CD4-positive, alpha-beta memory T cell (primary cell): ENCODE measurements at places on chromosomes 2 and 18.

- no peak for DNase-seq
Observed at GRCh38 chr18:59561612-59562011, 135.6 kb downstream of the CCBE1 start.

DNA sequence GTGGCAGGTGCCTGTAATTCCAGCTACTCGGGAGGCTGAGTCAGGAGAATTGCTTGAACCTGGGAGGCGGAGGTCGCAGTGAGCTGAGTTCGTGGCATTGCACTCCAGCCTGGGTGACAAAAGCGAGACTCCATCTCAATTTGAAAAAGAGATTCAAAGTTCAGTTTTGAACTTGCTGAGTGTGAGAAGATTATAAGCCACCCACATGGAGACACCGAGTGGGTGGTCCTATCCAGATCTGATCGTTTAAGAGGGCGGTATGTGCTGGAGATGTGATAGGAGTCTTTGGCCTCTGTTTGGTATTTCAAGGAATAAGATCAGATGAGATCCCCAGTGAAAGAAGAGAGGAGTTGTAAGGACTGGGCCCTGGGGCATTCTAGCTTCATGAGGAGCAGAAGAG, 25.6 kb downstream of the RNF144A start:
- no peak for DNase-seq

GRCh38 chr2:201642086-201642578, 1.2 kb downstream of the TMEM237 start:
- no peak for DNase-seq

GRCh38 chr2:207200136-207200535, 34.4 kb upstream of the KLF7 start:
- no peak for DNase-seq

GRCh38 chr2:71181316-71181715, 45.6 kb downstream of the PAIP2B start:
- DNase-seq: no peak

GRCh38 chr2:6806604-6807003, 59.1 kb downstream of the CMPK2 start:
- DNase-seq: no peak

DNA sequence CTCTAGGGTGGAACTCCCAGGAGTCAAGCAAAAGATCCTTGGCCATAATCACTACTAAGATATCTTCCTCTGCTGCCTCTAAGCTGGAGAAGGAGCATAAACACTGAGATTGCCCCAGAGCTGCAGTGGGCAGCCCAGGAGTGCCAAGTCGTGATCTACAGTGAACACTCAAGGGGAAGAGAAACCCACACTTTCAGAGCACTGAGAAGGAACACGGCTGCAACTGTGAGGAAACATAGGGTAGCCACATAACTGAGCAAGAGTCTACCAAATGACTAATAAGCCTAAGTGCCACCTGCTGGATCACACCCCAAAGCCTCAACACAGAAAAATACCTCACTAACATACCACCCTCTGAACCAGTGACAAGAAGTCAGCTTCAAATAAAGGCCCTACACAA, 79.6 kb upstream of the RAB12 start:
- DNase-seq: no peak

GRCh38 chr18:52442686-52443085, 102.7 kb downstream of the DCC start:
- DNase-seq: no peak

GRCh38 chr2:148813603-148814065, 61.4 kb upstream of the KIF5C start:
- DNase-seq: peak; percentile 85

GRCh38 chr2:162430323-162430722, 86.4 kb downstream of the GCA start:
- no peak for DNase-seq

GRCh38 chr2:195488567-195488966, 168.5 kb upstream of the SLC39A10 start:
- DNase-seq: no peak

DNA sequence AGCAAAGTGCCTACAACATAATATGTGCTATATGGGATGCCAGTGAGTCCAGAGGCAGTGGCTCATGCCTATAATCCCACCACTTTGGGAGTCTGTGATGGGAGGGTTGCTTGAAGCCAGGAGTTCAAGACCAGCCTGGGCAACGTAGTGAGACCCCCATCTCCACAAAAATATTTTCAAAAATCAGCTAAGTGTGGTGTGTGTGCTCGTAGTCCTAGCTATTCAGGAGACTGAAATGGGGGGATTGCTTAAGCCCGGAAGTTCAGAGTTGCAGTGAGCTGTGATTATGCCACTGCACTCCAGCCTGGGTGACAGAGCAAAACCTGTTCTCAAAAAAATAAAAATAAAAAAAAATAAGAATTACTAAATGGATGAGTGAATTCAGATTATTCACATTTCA, 23.4 kb downstream of the OTX1 start:
- no peak for DNase-seq

DNA sequence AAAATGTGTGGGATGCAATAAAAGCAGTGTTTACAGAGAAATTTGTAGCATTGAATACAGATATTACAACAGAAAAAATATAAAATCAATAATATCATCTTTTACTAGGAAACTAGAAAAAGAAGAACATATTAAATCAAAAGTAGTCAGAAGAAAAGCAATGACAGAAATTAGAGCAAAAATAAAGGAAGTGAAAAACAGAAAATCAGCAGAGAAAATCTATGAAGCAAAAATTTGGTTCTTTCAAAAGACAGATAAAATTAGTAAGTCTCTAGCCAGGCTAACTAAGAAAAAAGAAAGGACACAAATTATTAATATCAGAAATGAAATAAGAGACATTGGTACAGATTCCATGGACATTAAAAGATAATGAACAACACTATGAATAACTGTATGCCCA, 212.0 kb upstream of the MGAT5 start:
- no peak for DNase-seq

- DNase-seq: no peak
Observed at GRCh38 chr2:27596627-27597026, 13.8 kb downstream of the ZNF512 start.

- no peak for DNase-seq
Observed at GRCh38 chr18:77115192-77115953, 17.2 kb downstream of the MBP start.

GRCh38 chr2:6626401-6627012, 239.2 kb downstream of the CMPK2 start:
- no peak for DNase-seq

DNA sequence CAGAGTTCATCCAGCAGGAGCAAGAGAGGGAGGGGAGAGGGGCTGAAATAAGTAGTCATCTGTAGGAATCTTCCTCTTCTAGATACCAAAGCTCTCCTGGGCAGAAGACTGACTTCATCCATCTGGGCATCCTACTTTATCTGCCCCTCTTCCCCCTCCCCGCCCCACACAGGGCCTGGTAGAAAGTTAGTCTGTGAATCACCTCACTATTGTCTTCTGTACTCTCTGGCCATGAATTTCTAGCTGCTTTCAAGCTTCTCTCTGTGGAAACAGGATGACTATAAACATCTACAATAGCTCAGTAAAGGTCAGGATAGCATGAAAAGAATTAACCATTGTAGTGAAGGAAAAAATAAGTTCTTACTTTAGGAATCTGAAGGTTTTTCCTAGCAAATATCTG, 47.7 kb upstream of the RNU4ATAC start:
- DNase-seq: no peak

GRCh38 chr2:174337337-174338146, 2.8 kb downstream of the SP9 start:
- no peak for DNase-seq

- DNase-seq: no peak
Observed at GRCh38 chr2:11144077-11144737, 11.1 kb upstream of the SLC66A3 start.

- DNase-seq: no peak
Observed at GRCh38 chr2:46929612-46930011, 14.0 kb upstream of the MCFD2 start.

- DNase-seq: peak; percentile 21
Observed at GRCh38 chr2:204948024-204948763, 402.9 kb downstream of the PARD3B start.

DNA sequence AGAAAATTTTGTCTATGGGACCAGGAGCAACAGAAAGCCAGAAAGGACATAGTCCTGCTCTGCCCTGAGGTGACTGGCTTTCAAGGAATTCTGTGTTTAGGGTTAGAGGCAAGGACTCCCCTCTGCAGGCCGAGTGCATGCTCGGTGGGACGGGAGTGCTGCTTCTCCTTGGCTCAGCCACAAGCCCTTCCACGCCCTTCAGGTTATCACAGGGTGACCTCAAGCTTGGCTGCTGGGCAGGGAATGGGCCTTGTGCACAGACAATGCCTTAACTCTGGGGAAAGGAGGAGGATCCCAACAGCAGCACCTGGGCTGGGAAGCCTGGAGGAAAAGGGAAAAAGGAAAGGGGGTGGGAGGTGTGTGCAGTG, 32.8 kb downstream of the FAM178B start:
- no peak for DNase-seq

- no peak for DNase-seq
Observed at GRCh38 chr18:58225101-58225500, 181.1 kb downstream of the NEDD4L start.

- no peak for DNase-seq
Observed at GRCh38 chr2:36698993-36699392, 2.5 kb downstream of the VIT start.

- no peak for DNase-seq
Observed at GRCh38 chr2:58377181-58377580, 136.1 kb upstream of the FANCL start.

DNA sequence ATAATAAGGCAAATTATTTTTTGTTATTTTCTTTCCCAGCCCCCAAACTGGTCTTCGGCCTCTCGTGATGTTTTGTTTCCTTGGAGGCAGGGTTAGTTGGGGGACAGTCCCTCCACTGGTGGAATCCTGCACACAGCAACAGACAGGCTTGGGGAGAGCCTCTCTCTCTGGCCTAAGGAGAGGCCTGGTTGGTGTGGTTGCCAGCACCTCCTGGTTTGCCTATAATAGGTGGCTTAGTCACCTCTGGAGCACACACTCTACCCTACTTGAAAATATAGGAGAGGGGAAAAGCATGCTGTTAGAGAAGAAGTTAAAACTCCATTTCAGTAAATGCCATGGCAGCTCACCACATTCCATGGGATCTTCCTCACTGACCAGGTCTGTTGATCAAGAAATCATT, 417.2 kb upstream of the MEIS1 start:
- DNase-seq: no peak

DNA sequence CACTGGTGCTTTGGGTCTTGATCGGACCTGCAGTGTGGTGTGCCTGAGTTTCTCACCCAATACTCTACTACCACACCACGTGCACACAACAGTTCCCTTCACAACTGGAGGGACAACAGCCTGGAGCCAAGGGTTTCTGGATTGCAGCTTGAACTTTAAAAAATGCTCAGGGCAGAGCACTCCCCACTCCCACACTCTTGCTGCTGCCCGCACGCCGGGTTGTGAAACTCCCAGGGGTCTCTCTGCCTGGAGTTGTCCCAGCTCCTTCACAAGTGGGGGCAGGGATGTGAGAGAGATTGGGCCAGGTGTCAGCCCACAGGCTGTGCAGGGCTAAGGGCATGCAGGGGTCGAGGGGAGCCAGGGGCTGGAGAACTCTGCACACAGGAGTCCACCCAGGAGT, 89.4 kb downstream of the GALR1 start:
- DNase-seq: no peak

- DNase-seq: no peak
Observed at GRCh38 chr2:16625201-16625729, 40.4 kb downstream of the CYRIA start.

DNA sequence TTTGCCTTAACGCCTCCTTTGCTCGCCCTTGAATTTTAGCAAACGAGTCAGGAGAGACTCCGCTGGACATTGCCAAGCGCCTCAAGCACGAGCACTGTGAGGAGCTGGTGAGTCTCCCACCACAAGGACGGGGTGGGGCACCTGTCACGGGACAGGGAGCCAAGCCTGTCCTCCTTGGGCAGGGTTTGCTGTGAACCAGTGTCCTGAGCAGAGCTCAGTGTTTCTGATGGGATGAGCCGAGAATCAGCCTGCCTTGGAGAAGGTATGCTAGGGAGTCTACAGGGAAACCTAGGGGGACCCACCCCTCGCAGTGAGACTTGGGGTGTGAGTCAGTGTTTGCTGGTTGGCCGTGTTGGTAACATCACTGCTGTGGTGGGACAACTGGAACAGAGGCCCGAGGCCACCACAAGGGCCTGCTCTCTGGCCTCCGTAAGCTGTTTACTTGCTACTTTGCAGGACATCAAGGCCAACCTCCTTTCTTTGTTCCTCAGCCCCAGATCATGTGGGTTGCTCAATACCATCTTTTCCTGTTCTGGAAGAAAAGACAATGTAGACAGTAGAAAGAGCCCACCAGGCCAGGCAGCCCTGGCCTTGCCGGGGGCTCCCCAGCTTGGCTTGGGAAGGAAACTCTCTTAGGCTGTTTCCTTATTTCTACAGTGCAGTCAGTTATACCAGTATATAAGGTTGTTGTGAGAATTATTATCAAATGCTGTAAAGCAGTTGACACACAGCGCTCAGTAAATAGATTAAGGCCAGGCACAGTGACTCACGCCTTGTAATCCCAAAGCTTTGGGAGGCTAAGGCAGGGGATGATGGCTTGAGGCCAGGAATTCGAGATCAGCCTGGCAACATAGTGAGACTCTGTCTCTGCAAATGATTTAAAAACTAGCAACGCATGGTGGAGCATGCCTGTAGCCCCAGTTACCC, 42.4 kb downstream of the ITGB1BP1 start:
- no peak for DNase-seq

DNA sequence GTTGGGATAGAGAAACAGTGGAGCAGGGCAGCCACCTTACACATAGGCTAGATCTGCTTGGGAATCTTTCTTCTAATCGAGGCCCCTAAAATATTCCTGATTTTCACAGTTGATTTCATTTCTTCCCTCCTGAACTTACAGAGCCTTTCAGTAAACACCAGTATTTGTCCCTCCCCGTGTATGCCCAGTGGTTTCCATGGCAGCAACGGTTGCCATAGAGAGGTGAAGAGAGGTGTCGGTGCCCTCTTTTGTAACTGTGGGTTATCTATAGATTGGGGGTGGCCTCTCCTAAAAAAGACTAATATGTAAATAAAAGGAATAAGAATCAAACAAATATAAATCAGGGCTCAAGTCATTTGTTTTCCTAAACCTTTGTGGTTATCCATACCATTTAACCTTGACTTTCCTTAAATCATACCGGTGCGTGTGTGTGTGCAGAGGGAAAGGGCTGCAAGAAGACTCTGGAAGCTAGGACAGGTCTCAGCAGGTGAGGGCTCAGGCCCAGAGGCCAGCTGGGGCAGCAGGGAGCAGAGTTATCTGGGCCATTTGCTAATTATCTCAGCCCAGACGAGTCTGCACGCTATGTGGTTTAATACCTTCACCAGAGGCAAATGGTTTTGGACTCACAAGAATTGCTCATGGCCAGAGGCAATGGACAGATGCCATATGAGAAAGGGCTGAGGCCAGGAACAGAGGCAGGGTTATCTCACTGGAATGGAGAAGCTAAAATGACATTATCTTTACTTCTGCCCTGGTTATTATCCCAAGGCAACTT, 35.5 kb downstream of the LIPG start:
- DNase-seq: no peak

DNA sequence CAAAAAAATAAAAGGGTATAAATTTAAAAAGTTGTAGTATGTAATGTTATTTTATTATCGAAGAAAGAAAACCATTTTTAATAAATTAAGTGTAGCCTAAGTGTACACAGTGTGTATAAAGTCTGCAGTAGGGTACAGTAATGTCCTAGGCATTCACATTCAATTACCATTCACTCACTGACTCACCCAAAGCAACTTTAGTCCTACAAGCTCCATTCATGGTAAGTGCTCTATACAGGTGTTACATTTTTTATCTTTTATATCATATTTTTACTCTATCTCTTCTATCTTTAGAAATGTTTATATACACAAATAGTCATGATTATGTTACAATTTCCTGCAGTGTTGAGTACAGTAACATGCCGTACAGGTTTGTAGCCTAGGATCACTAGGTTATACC, 59.5 kb downstream of the RABL2A start:
- no peak for DNase-seq
